ENCODE measurements at places on chromosomes 7 and 10.
A peak's percentile ranks its signal among the peaks of the same experiment; 100 is the strongest.

DNA sequence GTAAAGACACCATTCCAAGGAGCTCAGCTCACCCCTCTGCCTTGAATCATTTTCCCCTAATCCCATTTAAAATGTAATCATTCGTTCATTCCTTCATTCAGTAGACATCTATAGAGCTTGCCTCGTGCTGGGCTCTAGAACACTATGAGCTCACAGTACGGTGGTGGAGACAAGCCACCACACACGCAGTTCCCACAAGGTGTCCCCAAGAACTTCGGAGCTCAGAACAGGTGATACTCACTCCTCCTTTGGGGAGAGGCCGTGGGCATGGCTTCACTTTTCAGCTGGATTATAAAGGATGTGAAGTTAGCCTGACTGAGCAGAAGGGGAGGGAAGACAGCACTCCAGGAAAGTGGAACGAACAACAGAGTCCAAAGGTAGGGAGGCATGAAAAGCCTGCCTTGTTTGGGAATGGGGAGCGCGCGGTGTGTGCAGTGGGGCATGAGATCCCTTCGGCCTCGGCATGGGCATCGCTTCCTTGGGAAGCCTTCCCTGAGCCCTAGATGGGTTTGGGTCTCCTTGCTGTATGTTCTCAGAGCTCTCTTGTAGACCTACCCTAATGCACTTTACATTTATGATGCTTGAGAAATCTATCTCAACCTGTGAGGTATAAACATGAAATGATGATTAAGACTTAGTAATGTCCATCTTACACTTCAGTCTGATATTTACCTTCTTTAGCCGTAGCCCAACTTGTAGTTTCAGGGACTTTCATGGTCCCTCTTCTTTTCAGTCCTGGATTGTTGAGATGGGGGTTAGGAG, 809 bp upstream of the OGA start:
- DNase-seq = no peak

DNA sequence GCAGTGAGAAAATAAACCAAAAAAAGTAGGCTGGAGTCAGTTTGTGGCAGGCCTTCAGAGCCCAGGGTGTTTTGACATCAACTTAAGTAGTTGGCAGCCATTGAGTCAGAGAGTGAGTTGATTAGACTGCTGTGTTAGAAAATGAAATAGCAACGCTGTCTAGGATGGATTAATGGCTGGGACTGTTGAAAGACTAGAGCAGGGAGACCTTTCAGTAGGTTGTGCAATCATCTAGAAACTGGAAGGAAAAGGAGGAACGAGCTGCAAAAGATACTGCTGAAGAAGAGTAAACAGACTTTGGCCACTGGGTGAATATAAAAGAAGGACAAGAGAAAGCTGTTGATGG, 28.6 kb upstream of the TRIL start:
- DNase-seq = no peak

DNA sequence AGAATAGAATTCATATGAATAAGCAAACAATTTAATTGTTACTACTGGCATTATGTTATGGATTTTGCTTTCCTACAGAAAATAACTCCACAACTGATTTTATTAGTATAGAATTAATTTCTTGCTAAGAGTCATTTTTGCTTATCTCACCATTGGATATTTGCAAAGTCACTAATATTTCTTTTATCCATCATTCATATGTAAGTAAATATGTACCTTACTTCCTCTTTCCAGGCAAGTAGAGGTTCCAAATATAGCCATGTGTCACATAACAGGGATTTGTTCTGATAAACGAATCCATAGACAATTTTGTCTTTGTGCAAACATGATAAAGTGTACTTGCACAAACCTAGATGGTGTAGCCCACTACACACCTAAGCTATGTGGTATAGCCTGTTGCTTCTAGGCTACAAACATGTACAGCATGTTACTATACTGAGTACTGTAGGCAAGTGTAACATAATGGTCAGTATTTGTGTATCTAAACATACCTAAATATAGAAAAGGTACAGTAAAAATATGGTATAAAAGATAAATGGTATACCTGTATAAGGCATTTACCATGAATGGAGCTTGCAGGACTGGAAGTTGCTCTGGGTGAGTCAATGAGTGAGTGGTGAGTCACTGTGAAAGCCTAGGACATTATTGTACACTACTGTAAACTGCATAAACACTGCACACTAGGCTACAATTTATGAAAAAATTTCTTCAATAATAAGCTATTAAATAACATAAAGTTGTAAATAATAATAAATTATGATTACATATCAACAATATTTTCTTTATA, 18.3 kb downstream of the KLLN start:
- no peak for DNase-seq

GRCh38 chr7:15795393-15795792, 108.9 kb upstream of the MEOX2 start:
- no peak for DNase-seq

DNA sequence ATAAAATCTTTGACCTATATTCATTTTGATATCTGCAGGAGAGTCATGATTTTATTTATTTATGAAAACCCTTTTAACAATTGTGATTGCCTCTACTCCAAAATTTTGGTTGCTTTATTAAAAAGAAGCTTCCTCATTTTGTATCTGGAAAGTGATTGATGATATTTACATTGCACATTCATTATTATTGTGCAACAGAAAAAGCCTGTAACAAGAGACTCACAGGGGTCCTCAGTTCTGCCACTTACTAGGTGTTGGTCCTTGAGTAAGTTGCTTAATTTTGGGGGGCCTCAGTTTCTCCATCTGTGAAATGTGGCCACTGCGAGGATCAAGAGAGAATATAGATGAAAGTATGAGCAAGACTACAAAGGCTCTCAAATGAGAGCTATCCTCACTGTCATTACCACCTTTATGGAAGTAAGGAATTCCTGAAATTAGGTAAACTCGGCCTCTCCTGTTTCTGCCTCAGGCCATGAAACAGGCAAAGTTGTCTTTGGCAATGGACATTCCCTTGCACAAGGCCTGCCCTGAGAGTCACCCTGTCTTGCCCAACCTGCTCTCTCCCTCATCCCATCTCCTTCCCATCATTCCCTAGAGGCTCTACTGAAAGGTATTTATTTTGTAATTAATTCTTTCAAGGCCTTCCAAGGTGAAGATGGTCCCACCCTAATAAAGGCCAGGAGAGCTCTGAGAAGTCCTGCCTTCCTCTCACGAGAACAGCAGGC, 66.1 kb upstream of the ABLIM1 start:
- no peak for DNase-seq

- no peak for DNase-seq
Observed at GRCh38 chr10:78830062-78830975, 238.4 kb upstream of the ZMIZ1 start.

GRCh38 chr10:124576526-124577420, 115.2 kb downstream of the LHPP start:
- DNase-seq = no peak

DNA sequence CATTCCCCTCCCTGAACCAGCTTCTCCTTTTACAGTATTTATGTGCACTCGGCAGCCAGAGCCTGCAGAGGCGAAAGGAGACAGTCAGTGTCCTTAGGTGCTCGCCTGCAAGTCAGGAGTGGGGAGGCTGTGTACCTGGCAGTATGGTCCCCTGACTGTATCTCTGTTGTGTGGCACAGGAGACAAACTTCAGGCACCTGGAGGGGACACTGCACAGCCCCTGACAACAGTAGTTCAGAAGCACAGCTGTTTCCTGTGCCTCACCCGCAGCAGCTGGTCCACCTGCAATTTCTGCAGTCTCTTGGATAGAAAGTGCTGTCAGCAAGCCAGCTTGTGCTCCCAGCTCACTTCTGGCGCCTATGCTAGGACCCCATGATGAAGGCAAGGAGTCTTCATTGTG, 73.4 kb upstream of the LAMB4 start:
- no peak for DNase-seq

- DNase-seq = no peak
Observed at GRCh38 chr10:81439445-81439844, 435.5 kb upstream of the NRG3 start.

GRCh38 chr10:100567249-100567648, 31.5 kb downstream of the HIF1AN start:
- no peak for DNase-seq

DNA sequence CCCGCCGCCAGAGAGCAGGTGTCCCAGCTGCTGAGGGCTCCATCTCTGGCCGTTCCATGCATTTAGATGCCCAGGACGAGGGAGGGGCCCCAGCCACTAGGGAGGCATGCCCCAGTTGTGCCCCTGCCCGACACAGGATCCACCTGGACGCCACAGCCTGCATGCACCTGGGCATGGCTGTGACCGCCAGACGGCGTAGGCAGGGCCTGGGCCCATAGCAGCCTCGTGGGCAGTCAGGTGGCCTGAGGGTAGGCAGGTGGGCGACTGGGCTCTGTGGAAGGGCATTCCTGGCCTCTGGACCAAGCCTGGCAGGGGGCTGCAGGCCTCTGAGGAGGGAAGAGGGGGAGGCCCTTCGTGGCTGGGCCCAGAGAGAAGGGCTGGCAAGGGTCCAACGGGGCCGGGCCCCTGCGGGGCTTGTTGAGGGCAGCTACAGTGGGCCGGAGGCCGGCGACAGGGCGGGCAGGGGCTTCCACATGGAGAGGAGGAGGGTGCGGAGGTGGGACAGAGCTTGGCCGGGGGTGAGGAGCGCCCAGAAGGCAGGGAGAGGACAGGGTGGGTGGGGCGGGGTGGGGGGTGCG, 76.0 kb upstream of the NKX6-2 start:
- DNase-seq = peak; percentile 48

- no peak for DNase-seq
Observed at GRCh38 chr10:21599582-21599981, 65.5 kb downstream of the MLLT10 start.

GRCh38 chr7:106450716-106451115, 165.9 kb upstream of the NAMPT start:
- DNase-seq = no peak

- DNase-seq = no peak
Observed at GRCh38 chr10:46230615-46231014, 56.2 kb upstream of the ANTXRL start.

DNA sequence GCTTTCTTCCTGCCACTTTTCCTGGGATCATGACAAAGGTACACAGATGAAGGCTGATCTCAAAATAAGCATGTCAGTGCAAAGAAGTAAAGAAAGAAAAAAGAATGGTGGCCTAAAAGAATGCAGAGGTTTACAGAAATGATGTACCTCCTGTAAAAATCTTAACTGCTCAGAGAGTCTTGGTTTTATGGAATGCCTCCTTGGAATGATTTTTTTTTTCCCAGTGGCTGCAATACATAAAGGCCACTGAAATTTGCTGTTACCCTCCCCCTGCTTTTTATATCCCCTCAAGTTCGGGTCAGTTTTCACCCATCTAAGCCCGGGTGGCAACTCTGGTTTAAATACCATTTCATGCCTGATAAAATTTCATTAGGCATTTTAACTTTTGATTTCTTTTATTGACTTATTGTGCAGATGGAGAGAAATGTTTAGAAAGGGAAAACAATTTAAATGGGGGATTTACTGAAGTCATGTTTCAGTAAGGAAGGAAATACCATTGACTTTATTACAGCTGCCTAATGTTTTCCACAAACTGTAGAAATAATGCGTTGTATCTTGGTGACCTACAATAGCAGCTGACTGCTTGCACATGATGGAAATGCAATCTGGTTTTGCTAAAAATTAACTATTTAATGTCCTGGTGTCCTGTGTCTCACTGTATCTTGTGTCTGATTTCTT, 102.5 kb downstream of the SAMD9 start:
- no peak for DNase-seq

- DNase-seq = peak; percentile 43
Observed at GRCh38 chr10:101451667-101452069, 97.7 kb downstream of the BTRC start.

DNA sequence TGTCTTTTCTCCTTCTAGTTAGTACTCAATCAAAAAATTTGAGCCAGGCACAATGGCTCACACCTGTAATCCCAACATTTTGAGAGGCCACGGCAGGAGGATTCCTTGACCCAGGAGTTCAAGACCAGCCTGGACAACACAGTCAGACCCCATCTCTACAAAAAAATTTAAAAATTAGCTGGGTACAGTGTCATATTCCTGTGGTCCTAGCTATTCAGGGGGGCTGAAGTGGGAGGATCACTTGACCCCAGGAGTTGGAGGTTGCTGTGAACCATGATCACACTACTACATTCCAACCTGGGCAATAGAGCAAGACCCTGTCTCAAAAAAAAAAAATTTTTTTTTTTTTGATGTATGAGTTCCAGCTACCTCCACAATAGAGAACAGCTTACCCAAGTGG, 57.8 kb downstream of the SKIDA1 start:
- DNase-seq = no peak

GRCh38 chr7:73433924-73434700, 534 bp downstream of the FZD9 start:
- peak; percentile 72 for DNase-seq

DNA sequence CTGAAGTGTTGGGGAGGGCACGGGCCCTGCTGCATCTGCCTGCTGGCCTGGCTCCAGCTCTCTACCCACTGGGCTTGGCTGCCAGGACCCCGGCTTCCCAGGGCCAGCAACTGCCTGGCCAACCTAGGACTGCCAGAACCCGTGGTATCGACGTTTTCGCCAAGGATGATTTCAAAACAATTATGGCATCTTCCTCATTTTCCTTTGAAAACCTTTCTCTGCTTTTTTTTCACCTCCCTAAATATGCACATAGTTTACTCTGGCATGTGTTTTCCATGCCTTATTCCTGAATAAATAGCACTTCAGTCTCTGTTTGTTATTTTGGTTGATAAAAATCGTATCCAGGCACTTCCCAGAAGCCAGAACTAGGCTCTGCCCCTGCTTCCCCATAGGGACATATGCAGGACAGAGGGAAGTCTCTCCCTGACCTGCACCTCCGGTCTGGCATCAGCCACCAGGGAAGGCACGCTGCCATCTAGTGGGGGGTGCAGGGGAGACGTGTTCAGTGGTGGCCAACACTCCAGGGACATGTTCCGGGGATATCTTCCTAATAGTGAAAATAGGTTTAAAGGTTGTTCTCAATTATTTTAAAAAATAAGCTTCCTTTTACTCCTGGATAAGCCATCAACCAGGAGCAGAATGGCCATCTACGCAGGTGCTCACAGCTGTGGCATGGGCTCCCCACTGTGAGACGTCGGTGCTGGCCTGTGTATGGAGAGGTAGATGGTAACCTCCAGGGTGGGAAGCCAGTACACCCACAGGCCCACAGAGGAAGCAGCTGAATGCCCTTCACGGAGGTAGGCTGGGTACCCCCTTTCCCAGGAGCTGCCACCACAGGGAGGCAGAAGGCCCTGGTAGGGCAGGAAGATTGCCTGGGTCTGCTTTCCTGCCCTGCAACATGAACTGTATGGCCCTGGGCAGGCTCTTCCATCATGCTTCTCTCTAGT, 30.7 kb upstream of the ANTXRL start:
- no peak for DNase-seq

- DNase-seq = no peak
Observed at GRCh38 chr7:107867858-107868466, 23.0 kb upstream of the DLD start.

Measured in retina (tissue), 1 donor.